NCI-H774 (cell line): ENCODE measurements at places on chromosomes 5 and 9.

DNA sequence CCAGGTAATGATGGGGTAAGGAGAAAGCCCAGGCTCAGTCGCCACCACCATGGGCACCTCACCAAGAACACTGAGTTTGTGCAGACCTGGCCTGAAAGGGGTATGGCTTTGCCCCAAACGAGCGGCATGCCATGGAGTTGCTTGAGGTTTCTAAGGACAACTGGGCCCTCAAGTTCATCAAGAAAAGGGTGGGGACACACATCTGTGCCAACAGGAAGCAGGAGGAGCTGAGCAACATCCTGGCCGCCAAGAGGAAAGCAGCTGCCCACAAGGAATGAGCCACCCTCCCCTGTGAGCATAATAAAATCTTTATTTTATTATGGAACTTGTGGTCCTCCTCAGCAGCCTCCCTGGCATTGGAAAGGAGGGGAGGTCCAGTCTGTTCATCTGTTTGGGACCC is 23.8 kb downstream of the CD14 start:
- no peak for DNase-seq

- DNase-seq, result no peak
Observed at GRCh38 chr5:138676556-138677193, 76.5 kb upstream of the CTNNA1 start.

DNA sequence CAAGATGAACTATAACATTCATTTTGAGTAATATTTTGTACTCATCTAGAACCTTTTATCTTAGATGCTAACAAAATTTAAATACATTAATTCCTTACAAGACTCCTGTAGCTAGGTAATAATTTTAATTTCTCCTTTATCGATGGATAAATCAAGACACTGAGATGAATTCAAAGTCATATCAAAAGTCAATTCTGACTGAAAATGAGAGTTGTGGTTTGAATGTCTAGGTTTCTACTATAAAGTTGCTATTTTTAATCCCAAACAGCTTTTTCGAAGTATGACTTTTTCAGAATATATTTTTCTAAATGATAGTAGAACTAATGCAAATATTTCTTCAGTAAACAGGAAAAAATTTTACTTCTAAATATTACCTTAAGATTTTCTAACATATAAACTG is 491.7 kb upstream of the FAM174A start:
- DNase-seq, result no peak

GRCh38 chr9:3775968-3776367 is 250.2 kb upstream of the RFX3 start:
- DNase-seq, result no peak

- DNase-seq, result no peak
Observed at GRCh38 chr5:28648108-28648507, 1609.7 kb upstream of the CDH9 start.

- DNase-seq, result no peak
Observed at GRCh38 chr5:28961816-28962215, 1923.4 kb upstream of the CDH9 start.

GRCh38 chr5:969408-969839 is 39.2 kb upstream of the NKD2 start:
- no peak for DNase-seq
